ENCODE measurements at places on chromosomes 12 and 14.

DNA sequence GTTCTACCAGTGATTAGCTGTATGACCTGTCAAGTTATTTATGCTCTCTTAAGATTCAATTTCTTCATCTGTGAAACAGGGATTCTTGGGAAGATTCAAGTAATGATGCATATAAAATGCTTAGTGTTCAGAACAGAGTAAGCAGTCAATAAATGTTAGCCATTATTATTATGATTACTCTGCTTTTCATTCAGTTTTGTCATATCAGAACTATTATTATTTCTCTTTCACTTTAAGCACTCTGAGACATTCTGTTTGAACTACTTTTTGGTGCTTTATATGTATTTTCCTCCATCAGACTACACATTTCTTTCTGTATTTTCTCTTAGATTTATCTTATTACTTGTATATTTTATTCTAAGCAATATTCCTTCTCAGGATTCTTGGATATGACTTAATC lies 81.2 kb downstream of the CFAP54 start:
- no peak for DNase-seq

DNA sequence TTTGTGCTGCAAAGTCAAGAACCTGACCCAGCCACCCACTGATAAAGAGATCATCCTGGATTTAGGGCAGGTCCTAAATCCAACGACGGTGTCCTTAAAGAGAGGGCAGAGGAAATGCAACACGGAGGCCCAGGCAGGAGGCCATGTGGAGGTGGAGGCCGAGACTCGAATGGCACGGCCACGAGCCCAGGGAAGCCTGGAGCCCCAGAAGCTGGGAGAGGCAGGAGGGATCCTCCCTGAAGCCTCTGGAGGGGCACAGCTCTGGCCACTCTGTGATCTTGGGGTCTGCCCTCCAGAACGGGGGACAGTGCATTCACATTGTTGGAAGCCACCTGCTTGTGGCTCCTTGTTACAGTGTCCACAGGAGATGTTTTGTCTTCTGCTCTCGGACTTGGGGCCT lies 63.0 kb downstream of the GALNT9 start:
- DNase-seq = no peak

DNA sequence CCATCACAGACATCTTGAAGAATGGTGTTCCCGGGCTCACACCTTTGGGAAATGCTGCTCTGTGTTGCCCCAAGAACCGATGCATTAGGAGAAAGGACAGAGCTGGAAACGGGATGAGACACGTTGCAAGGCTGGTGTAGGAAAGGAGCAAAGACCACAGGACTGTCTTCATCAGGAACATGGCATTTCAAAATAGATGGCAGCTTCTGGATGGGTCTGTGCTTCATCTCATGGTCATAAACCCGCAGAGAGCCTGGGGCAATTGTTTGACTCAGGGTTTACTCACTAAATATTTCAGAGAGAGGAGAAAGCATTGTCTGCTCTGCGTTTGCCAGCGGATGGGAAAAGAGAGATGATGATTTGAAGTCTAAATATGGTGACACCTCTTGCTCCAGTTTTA lies 76.3 kb downstream of the CACNA1C start:
- no peak for DNase-seq

DNA sequence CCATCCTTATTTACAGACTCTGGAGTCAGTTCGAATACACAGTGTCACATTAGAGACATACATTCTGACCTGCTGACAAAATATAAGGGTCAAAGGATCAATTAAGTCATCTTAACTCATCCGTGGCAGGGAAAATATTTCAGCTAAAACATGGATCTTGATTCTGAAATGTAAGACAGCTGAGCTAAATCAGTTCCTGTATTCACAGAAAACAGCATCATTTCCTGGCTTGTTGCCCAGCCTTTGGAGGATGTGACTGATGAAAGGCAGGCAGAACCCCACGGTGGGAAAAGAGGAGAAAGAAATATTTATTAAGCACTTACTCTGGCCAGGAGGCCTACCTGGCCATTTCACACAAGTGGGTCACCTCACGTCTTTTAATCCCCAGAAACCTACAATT lies 101.9 kb downstream of the GAS2L3 start:
- peak; percentile 59 for DNase-seq

DNA sequence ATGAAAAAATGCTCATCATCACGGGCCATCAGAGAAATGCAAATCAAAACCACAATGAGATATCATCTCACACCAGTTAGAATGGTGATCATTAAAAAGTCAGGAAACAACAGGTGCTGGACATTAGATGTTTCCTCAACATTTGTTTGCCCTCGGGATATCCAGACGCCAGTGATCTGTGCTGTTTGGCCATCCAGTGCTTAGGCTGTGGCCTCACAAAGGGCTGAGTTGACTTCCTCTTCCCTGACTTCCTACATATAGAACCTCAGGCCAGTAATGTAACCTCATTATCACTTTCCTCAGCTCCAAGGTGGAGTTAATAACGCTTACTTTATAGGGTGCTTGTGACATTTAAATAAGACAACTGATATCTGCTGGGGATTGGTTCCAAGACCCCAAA lies 51.8 kb downstream of the SLC15A5 start:
- DNase-seq = no peak

DNA sequence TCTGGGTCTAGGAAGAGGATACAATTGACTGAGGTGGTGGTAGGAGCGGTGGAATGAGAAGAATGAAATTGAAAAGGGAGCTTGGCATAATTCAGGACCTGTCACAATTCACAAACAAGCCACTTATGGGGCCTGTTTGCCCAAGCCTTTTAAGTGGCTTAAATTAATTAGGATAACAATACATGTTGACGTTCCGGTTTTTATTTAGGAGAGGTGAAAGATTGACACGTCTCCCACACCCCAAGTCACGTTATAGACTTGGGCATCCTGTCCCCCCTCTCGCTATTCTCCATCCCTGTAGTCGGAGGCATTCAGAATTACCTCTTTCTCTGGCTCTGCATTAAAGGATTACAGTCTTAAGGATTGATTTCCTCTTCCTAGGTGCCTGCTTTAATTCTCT lies 954 bp upstream of the CALCOCO1 start:
- no peak for DNase-seq

GRCh38 chr12:108102363-108102762 lies 26.7 kb upstream of the WSCD2 start:
- DNase-seq = no peak

DNA sequence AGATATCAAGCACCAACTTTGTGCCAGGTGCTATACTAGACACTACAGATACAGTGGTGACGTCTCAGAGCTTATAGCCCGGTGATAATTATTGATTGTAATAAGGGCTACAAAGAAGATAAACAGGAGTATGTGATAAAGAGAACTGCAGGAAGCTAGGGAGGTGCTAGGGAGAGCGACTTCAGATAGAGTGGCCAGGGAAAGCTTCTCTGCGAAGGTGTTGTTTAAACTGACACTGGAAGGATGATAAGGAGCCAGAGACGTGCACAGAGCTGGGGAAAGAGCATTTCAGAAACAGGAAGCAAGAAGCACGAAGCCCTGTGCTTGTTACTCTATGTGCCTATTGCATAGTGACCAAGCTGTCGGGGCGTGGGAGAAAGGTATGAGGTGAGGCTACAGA lies 48.1 kb upstream of the OTX2 start:
- no peak for DNase-seq

GRCh38 chr14:95472819-95473251 lies 43.6 kb downstream of the SYNE3 start:
- DNase-seq = no peak

DNA sequence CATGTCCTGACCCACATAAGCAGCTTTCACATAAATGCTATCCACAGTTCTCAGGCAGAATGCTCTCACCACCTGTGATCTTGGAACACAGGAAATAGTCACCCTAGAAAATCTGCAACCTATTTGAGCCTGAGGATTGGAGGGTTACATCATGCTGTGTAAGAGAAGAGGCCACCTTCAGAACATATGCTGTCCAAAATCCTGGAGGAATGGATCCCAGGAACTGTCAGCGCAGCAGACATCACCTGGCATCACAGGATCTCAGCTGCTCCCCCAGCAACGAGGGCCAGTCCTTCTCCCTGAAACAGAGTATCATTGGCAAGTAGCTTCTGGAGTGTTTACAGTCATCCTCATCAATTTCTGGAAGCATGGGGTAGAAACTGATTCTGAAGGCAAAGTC lies 63.2 kb upstream of the LTA4H start:
- no peak for DNase-seq

- no peak for DNase-seq
Observed at GRCh38 chr14:72612041-72612440, 281.9 kb downstream of the DPF3 start.

GRCh38 chr12:10543499-10543898 lies 37.8 kb downstream of the EIF2S3B start:
- no peak for DNase-seq

DNA sequence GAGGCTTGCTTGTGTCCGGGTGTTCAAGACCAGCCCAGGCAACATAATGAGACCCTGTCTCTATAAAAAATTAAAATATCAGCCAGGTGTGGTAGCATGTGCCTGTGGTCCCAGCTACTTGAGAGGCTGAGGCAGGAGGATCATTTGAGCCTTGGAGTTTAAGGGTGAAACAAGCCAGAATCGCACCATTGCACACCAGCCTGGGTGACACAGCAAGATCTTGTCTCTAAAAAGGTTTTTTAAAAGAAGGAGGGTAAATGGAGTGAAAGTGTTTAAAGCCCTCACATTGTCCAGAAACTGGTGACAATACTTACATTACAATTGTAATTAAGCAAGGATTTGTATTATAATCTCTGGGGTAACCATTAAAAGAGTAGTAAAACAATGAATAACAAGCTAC lies 64.2 kb downstream of the SINHCAF start:
- no peak for DNase-seq

GRCh38 chr14:63895510-63895909 lies 42.7 kb downstream of the SYNE2 start:
- DNase-seq = no peak

DNA sequence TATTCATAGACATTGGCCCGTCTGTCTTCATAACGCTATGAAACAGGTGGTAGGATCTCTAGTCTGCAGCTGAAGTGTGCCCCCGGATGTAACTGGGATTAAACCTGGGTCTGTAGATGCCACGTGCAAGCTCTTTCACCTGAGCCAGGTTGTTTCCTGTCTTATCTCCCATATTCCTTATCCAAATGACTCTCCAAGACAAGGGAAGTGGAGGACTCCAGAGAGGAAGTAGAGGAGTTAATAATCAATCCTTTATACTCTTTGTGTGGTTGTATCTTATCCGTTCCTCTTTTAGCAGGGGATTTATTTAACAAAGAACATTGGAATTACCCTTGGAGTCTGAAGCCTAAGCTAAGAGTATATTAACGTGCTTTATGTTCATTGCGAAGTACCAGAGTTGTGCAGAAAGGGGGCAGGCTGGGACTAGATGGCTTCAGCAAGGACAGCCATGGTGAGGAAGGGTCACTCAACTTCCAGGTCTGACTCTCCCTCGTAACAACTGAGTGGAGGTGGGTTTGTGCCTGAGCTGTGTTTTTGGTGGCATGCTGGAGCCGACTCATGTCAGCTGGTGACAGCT lies 82.8 kb downstream of the RIN3 start:
- no peak for DNase-seq

DNA sequence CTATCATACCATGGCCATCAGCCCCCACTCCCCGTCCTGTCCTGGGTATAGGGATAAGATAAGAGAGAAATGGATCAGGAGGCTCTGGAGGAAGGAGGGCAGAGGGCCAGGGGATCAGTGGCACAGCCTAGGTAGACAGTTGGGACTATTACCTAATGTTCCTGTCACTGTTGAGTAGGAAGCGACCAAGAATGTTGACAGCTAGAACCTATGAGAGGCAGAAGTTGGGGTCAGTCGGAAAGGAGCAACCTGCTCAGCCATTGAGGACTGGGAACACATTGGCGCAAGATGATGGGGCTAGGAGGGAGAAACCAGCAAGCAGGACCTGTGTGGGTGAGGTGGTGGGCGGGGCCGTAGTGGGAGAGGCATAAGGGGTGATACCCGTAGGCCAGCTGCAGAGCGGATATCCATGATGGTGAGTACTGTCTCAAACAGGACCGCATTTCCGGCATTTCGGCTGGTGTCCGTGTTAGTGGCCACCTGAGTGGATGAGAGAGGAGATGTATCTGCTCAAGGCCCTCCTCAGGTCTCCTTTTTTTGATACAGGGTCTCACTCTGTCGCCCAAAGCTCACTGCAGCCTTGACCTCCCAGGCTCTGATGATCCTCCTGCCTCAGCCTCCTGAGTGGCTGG lies 3.3 kb downstream of the AP1G2 start:
- DNase-seq = no peak

DNA sequence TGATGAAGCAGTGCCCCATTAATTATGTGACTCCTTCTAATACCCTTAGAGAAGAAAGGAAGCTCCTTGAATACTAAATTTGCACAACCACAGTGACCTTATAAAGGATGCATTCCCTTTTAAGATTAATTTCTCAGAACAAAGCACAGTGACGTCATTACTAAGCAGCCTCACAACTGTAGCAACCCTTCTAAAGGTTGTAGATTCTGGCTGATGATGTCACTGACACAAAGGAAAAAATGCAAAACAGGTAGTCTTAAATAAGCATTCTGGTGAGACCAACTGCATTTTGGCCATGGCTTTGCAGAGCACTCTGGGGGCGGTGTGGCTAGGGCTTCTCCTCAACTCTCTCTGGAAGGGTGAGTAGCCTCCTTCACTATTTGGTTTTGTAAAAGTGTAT lies 38.4 kb upstream of the OR4E1 start:
- DNase-seq = no peak

DNA sequence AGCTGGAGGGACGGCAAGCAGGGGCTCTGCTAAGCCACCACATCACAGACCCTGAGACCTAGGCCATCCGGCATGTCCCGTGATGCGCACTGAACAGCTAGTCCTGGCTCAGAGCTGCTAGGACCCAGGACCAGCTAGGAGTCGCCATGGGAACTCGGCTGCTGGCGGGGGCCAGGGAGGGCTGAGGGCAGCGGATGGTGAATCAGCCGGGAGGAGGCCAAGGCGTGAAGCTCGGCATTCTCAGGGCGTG lies 5.1 kb downstream of the AHNAK2 start:
- DNase-seq = peak; percentile 91

DNA sequence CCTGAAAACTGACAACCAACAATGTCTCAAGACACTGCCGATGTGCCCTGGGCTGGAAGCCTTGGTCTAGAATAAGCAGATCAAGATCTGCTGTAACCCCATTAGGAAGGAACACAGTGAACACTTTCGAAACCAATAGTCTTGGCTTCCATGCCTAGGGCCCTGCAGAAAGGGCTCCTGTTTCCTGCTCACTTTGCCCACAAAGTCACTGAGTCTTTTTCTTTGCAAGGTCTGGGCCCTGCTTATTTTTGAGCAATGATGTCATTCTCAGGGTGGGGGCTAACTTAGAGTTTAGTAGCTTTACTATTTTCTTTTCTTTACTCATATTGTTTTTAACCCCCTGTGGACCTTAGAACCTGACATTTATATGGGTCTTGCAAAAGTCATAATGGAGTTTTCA lies 704.2 kb upstream of the TMEM132C start:
- no peak for DNase-seq

GRCh38 chr14:69671365-69672030 lies 60.1 kb downstream of the SUSD6 start:
- no peak for DNase-seq

Measured in astrocyte of the cerebellum (primary cell).